ENCODE measurements at places on chromosomes 1 and 21. TPM values are rescaled to one million over a fixed set of nuclear protein-coding genes. Genes with fewer than 3 reads are reported as not detected.

DNA sequence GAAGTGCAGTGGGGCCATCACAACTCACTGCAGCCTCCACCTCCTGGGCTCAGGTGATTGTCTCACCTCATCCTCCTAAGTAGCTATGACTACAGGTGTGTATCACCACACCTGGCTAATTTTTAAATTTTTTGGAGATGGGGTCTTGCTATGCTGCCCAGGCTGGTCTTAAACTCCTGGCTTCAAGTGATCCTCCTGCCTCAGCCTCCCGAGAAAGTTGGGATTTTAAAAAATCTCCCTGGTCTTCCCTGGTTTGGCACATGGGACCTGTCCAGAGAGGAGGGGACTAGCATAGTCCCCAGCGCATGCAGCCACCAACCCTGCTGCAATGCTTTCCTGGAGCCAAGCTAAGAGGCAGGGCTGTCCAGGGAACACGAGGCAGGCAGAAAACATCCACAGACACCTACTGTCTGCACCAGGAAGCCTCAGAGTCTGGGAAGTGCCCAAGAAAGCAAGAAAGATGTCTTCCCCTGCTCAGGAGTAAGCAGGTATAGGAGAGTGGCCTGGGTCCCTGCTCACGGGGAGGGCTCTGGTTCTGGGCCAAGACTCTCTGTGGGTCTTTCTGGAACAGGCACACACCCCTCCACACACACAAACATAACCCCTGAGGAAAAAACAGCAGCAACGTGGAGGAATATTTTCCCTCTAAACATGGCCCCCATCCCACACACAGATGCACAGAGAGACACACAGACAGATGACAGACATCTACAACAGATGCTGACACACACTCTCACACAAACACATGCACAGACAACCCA lies 30.8 kb downstream of the ECE1 start:
- H3K4me3 ChIP-seq, result no peak overlapping the region
- DNase-seq, result no peak
- H3K4me1 ChIP-seq, result peaks cover 48% of the 10 kb centered on the region
- no peak overlapping the region for H3K27ac ChIP-seq
- H3K27me3 ChIP-seq, result no peaks in the 10 kb centered on the region

The CAPN9 gene
- polyA plus RNA-seq, result 0.24 TPM

DNA sequence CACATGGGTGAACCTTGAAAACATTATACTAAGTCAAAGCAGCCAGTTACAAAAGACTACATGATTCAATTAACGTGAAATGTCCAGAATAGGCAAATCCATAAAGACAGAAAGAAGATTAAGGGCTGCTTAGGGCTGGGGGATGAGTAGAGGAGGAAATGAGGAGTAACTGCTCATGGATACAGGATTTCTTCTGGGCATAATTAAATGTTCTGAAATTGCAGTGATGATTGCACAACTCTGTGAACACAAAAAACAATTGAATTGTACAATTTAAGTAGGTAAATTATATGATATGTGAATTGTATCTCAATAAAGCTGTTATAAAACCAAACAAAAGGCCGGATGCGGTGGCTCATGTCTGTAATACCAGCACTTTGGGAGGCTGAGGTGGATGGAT lies 52.2 kb downstream of the RERE start:
- no peaks in the 10 kb centered on the region for H3K36me3 ChIP-seq
- H3K4me1 ChIP-seq, result no peaks in the 10 kb centered on the region
- H3K27ac ChIP-seq, result no peak overlapping the region
- DNase-seq, result no peak
- no peak overlapping the region for H3K4me3 ChIP-seq
- H3K27me3 ChIP-seq, result no peaks in the 10 kb centered on the region

- no peak overlapping the region for H3K4me3 ChIP-seq
- DNase-seq, result no peak
- H3K36me3 ChIP-seq, result no peaks in the 10 kb centered on the region
- H3K27me3 ChIP-seq, result no peaks in the 10 kb centered on the region
Measured at GRCh38 chr21:17758683-17759082, 60.5 kb downstream of the C21orf91 start.

DNA sequence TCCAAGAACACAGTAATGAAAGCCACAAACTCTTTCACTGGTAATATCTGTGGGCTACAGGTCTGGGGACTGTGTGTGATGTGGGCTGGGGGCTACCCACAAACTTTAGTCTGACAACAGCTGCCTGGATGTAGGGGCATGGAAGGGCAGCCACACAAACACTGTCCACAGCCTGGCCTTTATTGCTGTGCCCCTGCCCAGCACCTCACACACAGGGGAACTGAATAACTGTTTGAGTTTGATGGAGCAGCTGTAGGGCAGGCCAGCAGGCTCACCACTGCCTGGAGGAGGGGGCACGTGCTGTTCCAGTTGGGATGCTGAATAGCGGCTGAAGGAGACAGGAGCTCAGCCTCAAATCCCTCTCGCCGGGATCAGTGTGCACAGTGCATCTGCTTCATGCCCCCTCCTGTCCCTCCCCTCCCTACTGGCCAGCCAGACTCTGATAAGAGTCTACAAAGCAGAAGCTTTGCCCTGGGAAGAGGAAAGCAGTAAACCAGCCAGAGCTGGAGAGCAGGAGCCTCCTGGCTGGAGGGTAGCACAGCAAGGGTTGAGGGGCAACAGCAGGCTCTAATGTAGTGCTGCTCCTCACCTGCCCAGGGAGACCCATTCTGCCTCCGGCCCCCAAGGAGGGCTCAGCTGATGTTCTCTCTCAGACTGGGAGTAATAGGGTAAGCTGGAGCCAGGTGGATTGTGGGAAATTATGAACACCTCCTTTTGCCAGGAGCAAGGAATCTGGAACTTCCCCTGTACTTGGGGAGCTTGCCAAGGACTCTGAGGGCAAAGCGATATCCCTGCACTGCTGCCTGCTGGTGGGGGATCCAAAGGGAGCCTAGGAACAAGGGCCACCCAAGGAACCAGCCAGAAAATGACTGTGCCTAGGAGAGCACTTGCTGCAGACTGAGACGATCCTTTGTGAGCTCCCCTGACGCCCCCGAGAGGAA lies 70.2 kb upstream of the GOLT1A start:
- H3K36me3 ChIP-seq, result no peaks in the 10 kb centered on the region
- H3K4me3 ChIP-seq, result no peak overlapping the region
- no peak for DNase-seq
- H3K27me3 ChIP-seq, result no peaks in the 10 kb centered on the region
- peaks cover 19% of the 10 kb centered on the region for H3K4me1 ChIP-seq

DNA sequence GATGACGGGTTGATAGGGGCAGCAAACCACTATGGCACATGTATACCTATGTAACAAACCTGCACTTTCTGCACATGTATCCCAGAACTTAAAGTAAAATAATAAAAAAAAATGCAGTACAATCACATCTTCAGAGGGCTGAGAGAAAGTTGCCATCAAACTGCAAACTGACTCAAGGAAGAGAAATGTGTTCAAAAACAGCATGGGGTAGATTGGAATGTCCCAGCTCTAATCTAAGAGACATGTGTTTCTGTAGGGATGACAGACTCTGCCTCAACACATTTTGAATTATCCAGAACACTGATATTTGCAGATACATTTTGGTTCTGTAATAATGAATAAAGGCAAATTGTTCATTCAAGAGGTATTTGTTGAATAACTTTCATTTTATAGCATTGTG lies 171.2 kb upstream of the RUNX1 start:
- H3K27me3 ChIP-seq, result no peaks in the 10 kb centered on the region
- H3K27ac ChIP-seq, result no peak overlapping the region
- no peaks in the 10 kb centered on the region for H3K36me3 ChIP-seq
- no peak overlapping the region for H3K4me3 ChIP-seq

DNA sequence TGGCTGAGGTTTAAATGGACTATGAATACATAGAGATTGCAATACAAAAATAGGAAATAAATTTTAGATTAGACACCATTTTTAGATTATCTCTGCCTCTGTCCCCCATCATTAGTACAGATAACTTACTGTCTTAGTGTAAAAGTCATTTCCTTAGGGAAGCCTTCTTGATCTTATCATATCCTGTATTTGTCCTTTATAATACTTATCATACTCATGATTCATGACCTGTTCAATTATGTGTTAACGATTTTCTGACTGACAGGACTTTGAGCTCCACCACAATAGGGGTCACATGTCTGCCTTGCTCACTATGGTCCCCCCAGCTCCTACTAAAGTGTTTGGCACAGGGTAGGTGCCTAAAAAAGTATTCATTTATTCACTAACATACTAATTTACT lies 14.6 kb downstream of the TEX38 start:
- H3K4me3 ChIP-seq, result no peak overlapping the region
- no peaks in the 10 kb centered on the region for H3K4me1 ChIP-seq
- no peak for DNase-seq
- peaks cover 94% of the 10 kb centered on the region for H3K36me3 ChIP-seq
- H3K27ac ChIP-seq, result no peak overlapping the region

DNA sequence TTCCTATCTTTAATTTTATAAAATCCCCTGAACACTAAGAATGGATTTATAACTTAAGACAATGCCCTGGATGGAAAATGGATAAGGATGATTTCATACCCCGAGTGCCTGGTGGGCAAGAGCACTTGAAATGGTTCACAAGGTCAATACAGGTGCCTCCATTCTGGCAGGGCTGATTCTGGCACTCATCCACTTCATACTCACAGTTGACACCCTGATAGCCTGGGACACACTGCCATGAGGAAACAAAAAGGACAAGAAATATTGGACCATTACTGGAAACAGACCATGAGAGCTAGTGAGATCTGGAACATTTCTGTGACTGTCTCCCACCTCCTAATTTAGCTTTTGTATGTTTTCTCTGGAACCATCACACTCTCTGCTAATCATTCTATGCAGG lies 39.1 kb upstream of the ADAM30 start:
- no peaks in the 10 kb centered on the region for H3K27me3 ChIP-seq
- H3K4me1 ChIP-seq, result no peaks in the 10 kb centered on the region
- no peak overlapping the region for H3K27ac ChIP-seq
- H3K36me3 ChIP-seq, result peaks cover 48% of the 10 kb centered on the region
- DNase-seq, result no peak

DNA sequence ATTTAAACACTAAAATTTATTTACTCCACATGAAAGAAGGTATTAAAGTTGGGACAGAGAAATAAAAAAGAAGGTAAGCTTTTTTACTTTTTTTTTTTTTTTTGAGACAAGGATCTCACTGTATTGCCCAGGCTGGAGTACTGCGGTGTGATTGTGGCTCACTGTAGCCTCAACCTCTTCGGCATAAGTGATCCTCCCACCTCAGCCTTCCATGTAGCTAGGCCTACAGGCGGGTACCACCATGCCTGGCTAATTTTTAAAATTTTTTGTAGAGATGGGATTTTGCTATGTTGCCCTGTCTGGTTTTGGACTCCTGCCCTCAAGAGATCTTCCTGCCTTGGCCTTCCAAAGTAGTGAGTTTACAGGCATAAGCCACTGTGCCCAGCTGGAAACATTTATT lies 106.6 kb downstream of the ITSN1 start:
- no peaks in the 10 kb centered on the region for H3K36me3 ChIP-seq
- no peak overlapping the region for H3K4me3 ChIP-seq
- no peak overlapping the region for H3K27ac ChIP-seq
- no peak for DNase-seq
- H3K4me1 ChIP-seq, result no peaks in the 10 kb centered on the region

- no peak overlapping the region for H3K27ac ChIP-seq
- H3K4me3 ChIP-seq, result no peak overlapping the region
- DNase-seq, result no peak
- H3K27me3 ChIP-seq, result no peaks in the 10 kb centered on the region
- H3K4me1 ChIP-seq, result no peaks in the 10 kb centered on the region
- no peaks in the 10 kb centered on the region for H3K36me3 ChIP-seq
Measured at GRCh38 chr1:38153778-38154470, 107.3 kb upstream of the POU3F1 start.

The SYT2 gene
- polyA plus RNA-seq, result 0.03 TPM

The ADGRL4 gene
- not detected for polyA plus RNA-seq

The NR1I3 gene
- polyA plus RNA-seq, result not detected

DNA sequence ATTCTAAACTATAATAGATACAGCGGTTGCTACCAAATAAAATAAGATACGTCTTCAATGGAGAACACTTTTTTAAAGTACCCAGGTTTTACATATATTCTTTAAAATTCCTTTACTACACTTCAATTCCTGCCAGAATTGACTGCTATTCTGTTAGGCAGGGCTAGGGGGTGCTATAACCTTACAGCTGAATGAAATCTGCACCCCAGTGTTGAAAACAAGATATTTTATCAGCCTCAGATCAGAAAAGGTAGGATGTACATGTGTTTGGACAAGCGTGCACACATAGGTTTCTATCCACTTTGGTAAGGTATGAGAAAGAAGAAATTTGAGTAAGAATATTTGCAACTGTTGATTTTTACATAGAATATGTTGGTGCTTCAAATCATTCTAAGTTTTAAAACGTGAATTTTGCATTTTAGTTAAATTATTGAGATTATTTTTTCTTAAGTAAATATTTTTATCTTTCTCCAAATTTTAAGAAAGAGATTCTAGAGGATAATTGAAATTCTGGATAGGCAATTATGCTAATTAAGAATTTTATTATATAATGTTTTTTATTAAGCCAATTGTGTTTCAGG lies 490.8 kb upstream of the ADGRL4 start:
- H3K4me1 ChIP-seq, result no peaks in the 10 kb centered on the region
- H3K27me3 ChIP-seq, result no peaks in the 10 kb centered on the region
- no peak overlapping the region for H3K4me3 ChIP-seq
- H3K27ac ChIP-seq, result no peak overlapping the region
- no peaks in the 10 kb centered on the region for H3K36me3 ChIP-seq

The GUCA2A gene
- polyA plus RNA-seq, result not detected

DNA sequence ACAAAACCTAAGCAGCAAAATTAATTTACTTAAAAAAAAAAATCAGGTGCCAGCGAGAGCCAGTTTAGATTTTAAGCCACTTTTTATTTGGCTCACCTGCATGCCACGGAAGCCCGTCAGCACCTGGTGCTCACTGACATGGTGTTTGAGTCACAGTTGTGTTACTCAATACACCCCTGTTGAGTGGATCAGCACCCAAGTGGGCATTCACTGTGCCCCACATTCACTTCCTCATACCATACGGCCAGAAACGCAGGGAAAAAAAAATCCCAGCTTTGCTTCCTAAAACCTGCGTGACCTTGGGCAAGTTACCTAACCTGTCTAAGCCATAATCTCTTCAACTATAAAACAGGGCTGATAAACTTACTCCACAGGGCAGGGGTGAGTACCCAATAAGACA lies 42.8 kb upstream of the SIM2 start:
- H3K27ac ChIP-seq, result no peak overlapping the region
- no peaks in the 10 kb centered on the region for H3K27me3 ChIP-seq
- H3K4me1 ChIP-seq, result no peaks in the 10 kb centered on the region
- no peaks in the 10 kb centered on the region for H3K36me3 ChIP-seq
- H3K4me3 ChIP-seq, result no peak overlapping the region
- DNase-seq, result no peak

The VHLL gene
- polyA plus RNA-seq, result not detected

- H3K27me3 ChIP-seq, result no peaks in the 10 kb centered on the region
- no peak overlapping the region for H3K4me3 ChIP-seq
- DNase-seq, result no peak
Measured at GRCh38 chr1:79448426-79448825, 441.9 kb upstream of the ADGRL4 start.

GRCh38 chr1:25615172-25615541 lies 1.4 kb upstream of the MAN1C1 start:
- no peak for DNase-seq
- no peaks in the 10 kb centered on the region for H3K36me3 ChIP-seq
- no peak overlapping the region for H3K4me3 ChIP-seq
- peaks cover 54% of the 10 kb centered on the region for H3K4me1 ChIP-seq
